ENCODE measurements at places on chromosomes 6 and 20. TPM values are rescaled to one million over a fixed set of nuclear protein-coding genes. Genes with fewer than 3 reads are reported as not detected.

Gene TMC2
- total RNA-seq, result not detected

- peak; percentile 62 for DNase-seq
These were observed 81.2 kb downstream of the ASXL1 start for GRCh38 chr20:32439132-32439829.

Gene MUC21
- not detected for total RNA-seq

Gene ARFGEF3
- total RNA-seq, result 0.47 TPM

Gene HLA-DQB1
- total RNA-seq, result 1.5 TPM

DNA sequence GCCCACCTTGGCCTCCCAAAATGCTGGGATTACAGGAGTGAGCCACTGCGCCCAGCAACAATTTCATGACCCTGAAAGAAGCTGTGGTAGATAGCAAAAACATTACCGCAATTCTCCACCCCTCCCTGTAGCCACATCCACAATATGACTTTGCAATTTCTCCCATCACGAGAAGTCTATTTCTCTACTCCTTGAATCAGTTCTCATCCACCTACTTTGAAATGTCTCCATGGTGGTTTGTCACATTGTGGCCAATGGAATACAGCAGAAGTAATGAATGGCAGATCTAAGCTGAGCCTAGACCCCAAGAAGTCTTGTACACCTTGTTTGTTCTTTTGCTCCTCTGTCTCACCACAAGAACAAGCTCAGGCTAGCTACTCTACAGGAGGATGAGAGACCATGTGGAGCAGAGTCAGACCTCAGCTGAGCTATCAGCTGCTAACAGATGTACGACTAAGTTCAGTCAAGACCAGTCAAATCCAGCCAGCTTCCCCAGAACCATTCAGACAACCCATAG, 6.3 kb downstream of the OXT start:
- DNase-seq, result peak; percentile 75

DNA sequence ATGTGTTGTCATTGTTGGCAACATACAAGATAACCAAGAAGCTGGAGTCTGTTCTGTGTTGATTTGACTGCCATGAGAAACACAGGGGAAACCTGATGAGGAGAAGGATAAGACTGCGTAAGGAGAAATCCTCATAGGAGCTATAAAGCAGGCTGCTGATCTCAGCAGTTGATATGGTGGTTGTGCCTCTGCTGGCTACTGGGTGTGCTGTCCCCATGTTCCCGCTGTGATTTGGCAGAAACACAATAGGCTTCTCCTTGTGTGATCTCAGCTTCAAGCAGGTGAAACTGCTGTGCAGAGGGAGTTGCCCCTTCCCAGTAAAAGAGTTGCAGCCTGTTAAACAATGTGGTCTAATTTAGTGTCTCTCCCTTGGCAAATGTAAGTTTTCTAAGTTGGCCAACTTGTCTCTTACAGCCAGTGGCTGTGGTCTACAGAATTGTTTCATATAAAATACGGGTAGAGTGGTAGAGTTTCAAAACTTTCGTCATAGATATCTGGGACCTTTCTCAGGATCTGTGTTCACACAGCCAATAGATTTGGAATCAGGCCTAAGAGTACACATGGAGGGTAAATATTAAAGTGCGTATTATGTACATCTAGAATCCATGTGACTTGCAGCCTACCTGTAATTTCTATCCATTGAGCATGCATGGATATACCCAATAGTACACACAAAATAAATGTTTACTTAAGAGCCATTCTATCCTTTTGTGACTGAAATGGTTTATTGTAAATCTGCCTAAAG, 78.4 kb downstream of the RNF144B start:
- DNase-seq, result no peak

GRCh38 chr6:43171707-43172103, 636 bp downstream of the SRF start:
- peak; percentile 82 for DNase-seq

DNA sequence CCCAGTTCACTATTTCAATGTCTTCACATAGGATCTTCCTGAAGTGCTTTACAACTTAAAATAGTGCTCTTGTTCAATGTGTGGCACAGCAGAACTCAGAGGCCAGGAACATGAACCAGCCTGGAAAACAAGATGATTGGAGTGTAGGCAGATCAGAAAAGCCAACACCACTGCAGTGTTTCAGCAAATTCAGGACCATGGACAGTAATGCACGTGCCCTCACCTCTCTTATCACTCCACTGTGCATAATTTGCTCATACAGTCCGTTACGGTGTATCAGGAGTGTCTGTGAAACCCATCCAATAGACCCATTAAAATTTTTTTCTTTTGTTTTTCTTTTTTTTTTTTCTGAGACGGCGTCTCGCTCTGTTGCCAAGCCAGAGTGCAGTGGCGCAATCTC, 27.6 kb upstream of the HACE1 start:
- peak; percentile 63 for DNase-seq

GRCh38 chr20:6626805-6627204, 140.7 kb upstream of the BMP2 start:
- no peak for DNase-seq

- peak; percentile 89 for DNase-seq
These were observed 265.0 kb downstream of the ADGRG6 start for GRCh38 chr6:142566628-142567396.

Gene PRSS35
- not detected for total RNA-seq

DNA sequence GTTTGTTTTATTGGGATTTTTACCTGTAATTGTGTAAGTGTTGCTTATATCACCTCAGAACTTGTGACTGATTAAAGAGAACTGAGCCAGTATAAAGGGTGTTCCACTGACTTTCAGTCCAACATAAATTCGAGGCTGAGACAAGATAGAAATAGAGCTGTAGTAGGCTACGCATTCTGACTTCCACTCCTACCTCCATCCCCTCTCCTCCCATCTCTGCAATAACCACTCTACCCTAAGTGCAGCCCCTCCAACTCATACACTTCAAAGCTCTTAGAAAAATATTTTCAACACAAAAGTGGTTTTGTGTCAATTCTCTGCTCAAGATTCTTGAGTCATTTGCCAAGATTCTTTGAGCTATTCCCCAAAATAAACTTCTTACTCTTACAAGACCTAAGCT, 48.7 kb downstream of the FILIP1 start:
- DNase-seq, result no peak

Gene DXO
- total RNA-seq, result 14.1 TPM

Data from activated CD4-positive, alpha-beta T cell treated with anti-CD3 and anti-CD28 coated beads, Interleukin-2, amount 10 ng/mL, durations not matched to agents 24 days and 14 days (primary cell).